ENCODE measurements at places on chromosomes 4 and X.

DNA sequence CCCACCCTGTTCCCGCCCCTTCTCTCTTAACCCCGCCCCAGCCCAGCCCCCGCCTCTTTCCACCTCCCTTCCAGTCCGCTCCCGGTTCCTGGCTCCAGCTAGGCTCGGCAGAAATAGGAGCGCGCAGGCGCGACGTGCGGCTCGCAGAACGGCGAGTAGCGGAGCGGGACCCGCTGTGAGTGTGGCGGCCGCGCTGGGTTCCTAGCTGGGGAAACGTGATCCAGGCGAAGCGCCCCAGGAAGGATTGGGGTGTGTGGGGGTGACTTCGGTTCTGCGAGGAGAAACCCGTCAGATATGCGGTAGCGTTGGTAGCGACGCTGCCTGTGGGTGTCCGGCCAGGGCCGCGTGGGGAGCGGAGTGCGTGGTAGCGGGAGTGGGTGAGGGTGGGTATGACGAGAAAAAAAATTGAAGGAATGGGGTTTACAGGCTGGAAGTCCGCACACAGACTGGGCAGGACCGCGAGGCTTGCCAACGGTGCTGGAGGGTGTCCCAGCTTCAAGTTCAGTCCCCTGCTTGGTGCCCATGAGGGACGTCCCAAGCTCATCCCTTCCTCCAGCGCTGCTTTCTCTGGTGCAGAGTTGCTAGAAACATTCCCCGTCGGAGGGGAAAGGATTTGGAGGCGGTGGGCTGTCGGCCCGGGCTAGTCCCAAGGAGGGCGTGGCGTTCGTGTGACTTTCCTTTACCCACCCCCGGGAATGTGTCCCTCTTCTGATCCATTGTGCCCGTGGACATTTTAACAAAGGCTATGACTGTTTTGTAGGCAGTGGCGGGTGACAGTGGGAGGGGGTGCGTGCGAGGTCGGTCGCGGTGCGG lies at the start of gene PRRG1:
Gene PRRG1 (plus strand): TSS at position 144 of the 813 bp plus-strand sequence. CDS start 56,886 bp downstream, outside the sequence.
- peaks cover 38% of the 10 kb centered on the region for H3K27me3 ChIP-seq
- no peak for DNase-seq
- H3K4me3 ChIP-seq, result peak within 1 kb of the TSS; percentile 52
- no peak within 1 kb of the TSS for H3K27ac ChIP-seq
- H3K36me3 ChIP-seq, result no peaks in the 10 kb centered on the region

DNA sequence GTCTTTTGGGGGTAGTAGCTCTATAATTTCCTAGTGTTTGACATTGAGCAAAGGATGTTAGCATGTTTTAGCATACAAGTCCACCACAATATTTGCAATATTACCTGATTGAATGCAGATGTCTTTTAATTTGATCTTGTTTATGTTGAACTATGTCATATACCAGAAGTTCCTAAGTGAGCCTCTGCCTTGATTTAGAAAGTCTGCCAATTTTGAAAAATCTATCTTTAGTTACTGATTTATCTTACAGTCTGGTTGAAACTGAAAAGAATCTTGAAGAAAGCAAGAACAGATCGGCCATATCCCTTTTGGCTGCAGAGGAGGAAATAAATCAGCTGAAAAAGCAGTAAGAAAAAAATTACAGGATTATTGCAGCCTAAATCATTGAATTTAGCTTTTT lies 18.5 kb downstream of the SPATA18 start:
- no peaks in the 10 kb centered on the region for H3K36me3 ChIP-seq
- no peak overlapping the region for H3K27ac ChIP-seq
- H3K27me3 ChIP-seq, result peaks cover 19% of the 10 kb centered on the region
- no peak overlapping the region for H3K4me3 ChIP-seq
- H3K4me1 ChIP-seq, result no peaks in the 10 kb centered on the region

- H3K27me3 ChIP-seq, result no peaks in the 10 kb centered on the region
- peaks cover 84% of the 10 kb centered on the region for H3K36me3 ChIP-seq
- DNase-seq, result peak; percentile 74
- peak overlapping the region; percentile 55 for H3K4me3 ChIP-seq
- H3K4me1 ChIP-seq, result peaks cover 46% of the 10 kb centered on the region
These were observed 66.1 kb downstream of the TNIP2 start for GRCh38 chr4:2689825-2690700.

DNA sequence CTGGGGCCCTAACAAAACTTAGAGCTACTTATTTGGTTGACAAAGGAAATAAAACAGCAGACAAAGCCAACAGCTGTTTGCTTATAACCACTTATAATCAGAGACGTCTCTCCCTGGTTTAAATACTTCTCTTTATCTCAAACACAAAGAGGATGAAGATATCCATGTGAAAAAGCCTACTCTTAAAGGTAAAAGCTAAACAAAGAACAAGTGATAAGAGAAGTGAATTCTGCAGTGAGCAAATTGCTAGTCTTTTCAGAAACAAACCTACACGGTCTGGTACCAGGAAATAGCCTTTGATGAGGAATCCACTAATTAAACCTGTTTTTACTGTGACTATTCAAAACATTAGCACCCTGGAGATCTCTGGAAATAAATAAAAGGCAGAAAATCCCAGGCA lies 46.7 kb downstream of the GRIA3 start:
- no peak for DNase-seq
- H3K27ac ChIP-seq, result no peak overlapping the region
- no peaks in the 10 kb centered on the region for H3K36me3 ChIP-seq

GRCh38 chr4:158936238-158936637 lies 166.6 kb upstream of the RAPGEF2 start:
- H3K27ac ChIP-seq, result no peak overlapping the region
- H3K36me3 ChIP-seq, result no peaks in the 10 kb centered on the region

GRCh38 chr4:122876456-122876855 lies 45.9 kb downstream of the NUDT6 start:
- peaks cover 6% of the 10 kb centered on the region for H3K4me1 ChIP-seq
- no peak for DNase-seq
- peaks cover 2% of the 10 kb centered on the region for H3K36me3 ChIP-seq
- H3K27ac ChIP-seq, result no peak overlapping the region

GRCh38 chrX:148592595-148592994 lies 92.2 kb downstream of the AFF2 start:
- no peaks in the 10 kb centered on the region for H3K27me3 ChIP-seq
- H3K27ac ChIP-seq, result no peak overlapping the region
- H3K36me3 ChIP-seq, result no peaks in the 10 kb centered on the region
- H3K4me3 ChIP-seq, result no peak overlapping the region
- no peak for DNase-seq

GRCh38 chr4:169254546-169254983 lies 16.2 kb downstream of the SH3RF1 start:
- no peak overlapping the region for H3K4me3 ChIP-seq
- H3K27me3 ChIP-seq, result no peaks in the 10 kb centered on the region
- no peak overlapping the region for H3K27ac ChIP-seq
- H3K4me1 ChIP-seq, result no peaks in the 10 kb centered on the region
- no peak for DNase-seq

DNA sequence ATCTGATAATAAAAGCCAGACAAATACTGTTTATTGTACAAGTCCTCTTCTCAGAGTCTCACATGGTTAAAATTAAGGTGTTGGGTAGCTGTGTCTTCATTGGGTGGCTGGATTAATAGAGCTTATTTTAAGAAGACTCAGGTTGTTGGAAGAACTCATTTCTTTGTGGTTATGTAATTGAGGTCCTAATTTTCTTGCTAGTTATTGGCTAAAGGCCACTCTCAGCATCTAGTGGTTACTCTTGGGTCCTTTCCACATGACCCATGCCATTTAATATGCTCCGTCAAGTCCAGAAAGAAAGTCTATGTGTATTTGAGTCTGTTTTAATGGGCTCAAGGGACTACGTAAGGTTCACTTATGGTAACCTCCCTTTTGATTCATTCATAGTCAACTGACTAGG lies 1668.6 kb upstream of the AGA start:
- no peaks in the 10 kb centered on the region for H3K27me3 ChIP-seq
- no peaks in the 10 kb centered on the region for H3K4me1 ChIP-seq
- no peak overlapping the region for H3K27ac ChIP-seq
- no peak overlapping the region for H3K4me3 ChIP-seq
- DNase-seq, result no peak
